CD4-positive, alpha-beta T cell (primary cell): ENCODE measurements at places on chromosomes 6 and 20. TPM values are rescaled to one million over a fixed set of nuclear protein-coding genes. Genes with fewer than 3 reads are reported as not detected.

DNA sequence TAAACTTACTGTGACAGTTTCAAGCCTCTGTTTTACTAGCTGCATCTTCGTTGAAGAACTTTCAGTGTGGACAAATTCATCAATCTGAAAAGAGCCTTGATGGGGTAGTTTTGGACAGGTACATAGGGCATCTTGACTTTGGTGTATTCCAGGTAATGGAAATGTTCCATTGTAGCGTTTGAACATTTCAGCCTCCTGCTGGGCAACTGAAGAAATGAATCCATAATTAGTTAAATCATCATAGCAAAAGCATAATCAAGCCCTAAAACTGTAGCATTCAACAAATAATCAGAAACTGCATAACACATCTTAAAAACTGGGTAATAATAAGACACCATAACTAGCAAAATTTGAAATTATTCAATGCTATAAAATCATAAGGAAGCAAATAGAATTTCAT is 86.2 kb downstream of the AHI1 start:
- no peaks in the 10 kb centered on the region for H3K4me1 ChIP-seq
- H3K27ac ChIP-seq: no peak overlapping the region
- no peaks in the 10 kb centered on the region for H3K27me3 ChIP-seq

DNA sequence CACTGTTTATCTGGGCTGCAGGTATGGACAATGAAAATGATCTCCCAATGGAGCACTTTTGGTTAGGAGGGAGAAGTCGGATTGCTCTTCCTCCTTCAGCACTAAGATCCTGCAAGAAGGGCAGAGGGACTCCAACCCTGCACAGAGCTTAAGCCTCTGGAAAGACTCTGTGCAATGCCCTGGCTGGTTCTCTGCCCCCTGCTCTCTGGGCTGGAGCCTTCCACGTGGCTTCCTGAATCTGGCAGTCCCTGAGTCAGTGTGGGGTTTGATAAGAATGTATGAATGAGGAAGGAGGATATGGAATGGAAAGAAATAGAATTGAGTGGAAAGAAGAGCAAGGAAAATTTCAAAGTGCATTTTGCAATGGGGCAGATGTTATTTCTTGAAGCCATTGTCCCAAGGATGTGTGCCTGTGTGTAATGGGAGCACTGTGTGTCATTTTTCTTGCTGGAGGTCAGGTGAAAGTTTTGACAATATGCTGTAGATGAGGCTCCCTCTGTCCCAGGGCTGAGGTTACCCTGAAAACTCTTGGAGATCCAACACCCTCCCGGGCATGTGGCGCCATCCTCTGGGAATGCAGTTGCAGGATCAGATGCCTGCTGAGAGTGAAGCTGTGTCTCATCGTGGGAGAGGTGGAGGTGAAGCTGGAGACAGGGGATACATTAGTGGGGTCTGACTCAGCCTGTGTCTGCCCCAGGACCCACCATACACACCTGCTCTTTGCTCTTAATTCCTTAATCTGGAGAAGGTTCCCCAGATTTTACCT is 16.3 kb upstream of the CST9L start:
- peaks cover 5% of the 10 kb centered on the region for H3K27me3 ChIP-seq
- H3K4me3 ChIP-seq: no peak overlapping the region
- H3K27ac ChIP-seq: no peak overlapping the region
- no peaks in the 10 kb centered on the region for H3K4me1 ChIP-seq

SRMS gene
- total RNA-seq: not detected

DNA sequence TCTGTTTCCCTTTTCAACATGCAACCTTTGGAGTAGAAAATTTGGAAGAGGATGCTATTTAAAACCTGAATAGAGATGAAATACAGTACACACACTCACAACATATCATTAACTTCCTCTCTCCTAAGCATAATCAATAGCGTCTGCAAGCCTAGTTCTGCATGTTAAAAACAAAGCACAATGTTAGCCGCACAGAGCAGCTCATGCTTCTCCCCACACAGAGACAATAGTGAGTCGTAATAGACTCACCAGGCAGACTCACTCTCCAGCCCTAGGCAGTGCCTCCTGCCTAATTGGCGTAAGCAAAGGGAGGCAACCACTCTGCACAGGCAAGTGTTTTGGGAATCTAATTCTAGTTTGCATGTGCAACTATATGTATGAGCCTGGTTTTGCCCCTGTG is 45.8 kb upstream of the ARID1B start:
- no peaks in the 10 kb centered on the region for H3K36me3 ChIP-seq
- H3K27me3 ChIP-seq: no peaks in the 10 kb centered on the region
- H3K27ac ChIP-seq: no peak overlapping the region
- no peak for DNase-seq
- no peak overlapping the region for H3K4me3 ChIP-seq

FAM229B gene
- 3.6 TPM for total RNA-seq

GRCh38 chr6:109471105-109471810 is 11.8 kb downstream of the ZBTB24 start:
- no peak for DNase-seq
- peaks cover 96% of the 10 kb centered on the region for H3K36me3 ChIP-seq
- no peak overlapping the region for H3K27ac ChIP-seq
- peaks cover 19% of the 10 kb centered on the region for H3K4me1 ChIP-seq
- no peaks in the 10 kb centered on the region for H3K27me3 ChIP-seq

KHDC1L gene
- not detected for total RNA-seq

- H3K4me1 ChIP-seq: no peaks in the 10 kb centered on the region
- DNase-seq: no peak
- H3K36me3 ChIP-seq: no peaks in the 10 kb centered on the region
- H3K27ac ChIP-seq: no peak overlapping the region
- no peak overlapping the region for H3K4me3 ChIP-seq
- no peaks in the 10 kb centered on the region for H3K27me3 ChIP-seq
Observed at GRCh38 chr6:165799391-165800153, 136.5 kb upstream of the PDE10A start.

C6orf58 gene
- not detected for total RNA-seq

TMC2 gene
- not detected for total RNA-seq

DNA sequence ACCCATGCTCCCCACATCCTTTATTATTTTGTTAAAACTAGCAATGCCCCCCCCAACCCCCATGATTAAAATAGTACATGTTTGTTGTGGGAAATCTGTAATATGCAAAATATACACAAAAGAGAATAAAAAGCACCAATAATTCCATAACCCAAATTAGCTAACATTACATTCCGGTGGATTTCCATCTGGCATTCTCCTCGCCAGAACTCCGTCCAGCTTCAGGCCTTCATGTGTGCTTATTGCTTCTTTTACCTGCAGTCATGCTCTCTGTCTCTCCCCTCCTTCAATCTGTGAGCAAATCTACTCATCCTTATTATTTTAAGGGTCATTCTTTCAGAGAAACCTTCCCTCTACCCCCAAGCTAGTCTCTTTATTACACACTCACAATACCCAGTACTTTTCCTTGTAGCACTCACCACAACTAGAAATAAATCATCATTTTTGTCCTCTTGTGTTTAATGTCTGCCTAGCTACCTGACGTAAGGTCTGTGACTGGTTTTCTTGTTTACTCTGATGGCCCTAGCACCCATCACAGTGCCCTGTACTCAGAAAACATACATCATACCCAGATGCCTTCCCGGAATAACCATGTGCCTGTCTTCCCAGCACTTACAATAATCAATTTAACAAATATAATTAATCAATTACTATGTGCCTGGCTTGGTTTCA is 25.6 kb upstream of the IER3 start:
- H3K4me1 ChIP-seq: peaks cover 39% of the 10 kb centered on the region
- H3K27ac ChIP-seq: no peak overlapping the region
- H3K4me3 ChIP-seq: no peak overlapping the region
- no peaks in the 10 kb centered on the region for H3K27me3 ChIP-seq
- H3K36me3 ChIP-seq: no peaks in the 10 kb centered on the region

LHFPL5 gene
- total RNA-seq: not detected

FRK gene
- total RNA-seq: not detected

RAET1L gene
- total RNA-seq: not detected

DNA sequence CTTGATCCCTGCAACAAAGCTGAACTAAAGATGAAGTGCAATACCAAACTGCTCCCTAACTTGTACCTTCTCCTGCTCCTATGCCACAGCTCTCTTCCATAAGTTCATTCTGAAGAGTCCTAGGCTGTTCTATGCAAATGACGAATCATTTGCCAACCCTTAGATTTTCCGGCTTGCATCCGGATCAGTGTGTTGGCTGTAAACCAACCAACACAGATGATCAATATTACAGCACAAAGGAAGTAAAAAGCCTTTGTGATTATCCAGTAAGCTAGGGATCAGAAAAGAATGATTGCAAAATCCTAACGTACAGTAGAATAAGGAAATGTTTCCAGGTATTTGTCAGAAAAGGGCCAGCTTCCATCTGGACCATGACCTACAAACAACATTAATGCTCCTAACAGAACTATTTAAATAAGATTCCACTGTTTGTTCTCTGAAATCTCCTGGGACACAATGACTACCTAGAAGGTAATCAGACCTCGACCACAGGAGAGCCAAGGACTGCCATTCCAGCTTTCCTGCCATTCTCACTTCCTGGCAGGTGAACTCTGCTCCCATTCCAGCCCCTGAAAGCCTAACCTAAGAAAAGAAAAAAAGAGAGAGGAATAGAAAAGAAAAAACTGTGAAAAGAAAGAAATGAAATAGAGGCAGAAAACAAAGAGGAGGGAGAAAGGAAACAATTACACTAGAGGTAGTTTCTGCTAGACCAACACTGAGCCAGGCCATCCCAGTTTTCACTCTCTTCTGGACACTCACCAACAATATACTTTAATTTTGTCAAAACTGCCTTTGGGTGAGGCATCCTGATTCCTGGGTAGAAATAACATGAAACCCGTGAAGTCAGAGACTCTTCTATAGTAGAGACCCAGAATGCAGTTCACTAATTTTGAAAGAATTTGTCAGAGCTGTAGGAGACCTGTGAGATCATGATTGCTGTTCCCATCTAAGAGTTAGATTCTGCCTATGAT is 19.7 kb downstream of the GMDS start:
- no peaks in the 10 kb centered on the region for H3K36me3 ChIP-seq
- H3K4me3 ChIP-seq: no peak overlapping the region
- no peaks in the 10 kb centered on the region for H3K27me3 ChIP-seq
- H3K27ac ChIP-seq: no peak overlapping the region

SLC17A2 gene
- not detected for total RNA-seq

DNA sequence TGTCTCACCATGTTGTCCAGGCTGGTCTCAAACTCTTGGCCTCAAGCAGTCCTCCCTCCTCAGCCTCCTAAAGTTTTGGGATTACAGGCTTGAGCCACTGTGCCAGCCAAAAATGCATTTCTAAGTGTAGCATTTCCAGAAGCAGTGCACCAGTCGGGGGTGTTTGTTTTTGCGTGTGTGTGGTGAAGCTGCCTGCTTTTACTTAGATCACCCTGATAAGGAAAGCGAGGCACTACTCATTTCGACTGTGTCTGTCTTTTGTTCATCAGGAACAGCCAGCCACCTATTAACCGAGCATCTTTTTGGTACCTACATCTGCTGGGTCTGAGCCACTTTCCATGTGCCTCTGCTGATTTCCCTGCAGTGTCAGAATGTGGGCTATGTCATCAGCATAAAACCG is 18.7 kb downstream of the SIRT5 start:
- H3K4me3 ChIP-seq: no peak overlapping the region
- H3K27ac ChIP-seq: no peak overlapping the region
- peaks cover 4% of the 10 kb centered on the region for H3K4me1 ChIP-seq
- H3K36me3 ChIP-seq: peaks cover 65% of the 10 kb centered on the region
- H3K27me3 ChIP-seq: no peaks in the 10 kb centered on the region

FAM50B gene
- total RNA-seq: 2.7 TPM

DNA sequence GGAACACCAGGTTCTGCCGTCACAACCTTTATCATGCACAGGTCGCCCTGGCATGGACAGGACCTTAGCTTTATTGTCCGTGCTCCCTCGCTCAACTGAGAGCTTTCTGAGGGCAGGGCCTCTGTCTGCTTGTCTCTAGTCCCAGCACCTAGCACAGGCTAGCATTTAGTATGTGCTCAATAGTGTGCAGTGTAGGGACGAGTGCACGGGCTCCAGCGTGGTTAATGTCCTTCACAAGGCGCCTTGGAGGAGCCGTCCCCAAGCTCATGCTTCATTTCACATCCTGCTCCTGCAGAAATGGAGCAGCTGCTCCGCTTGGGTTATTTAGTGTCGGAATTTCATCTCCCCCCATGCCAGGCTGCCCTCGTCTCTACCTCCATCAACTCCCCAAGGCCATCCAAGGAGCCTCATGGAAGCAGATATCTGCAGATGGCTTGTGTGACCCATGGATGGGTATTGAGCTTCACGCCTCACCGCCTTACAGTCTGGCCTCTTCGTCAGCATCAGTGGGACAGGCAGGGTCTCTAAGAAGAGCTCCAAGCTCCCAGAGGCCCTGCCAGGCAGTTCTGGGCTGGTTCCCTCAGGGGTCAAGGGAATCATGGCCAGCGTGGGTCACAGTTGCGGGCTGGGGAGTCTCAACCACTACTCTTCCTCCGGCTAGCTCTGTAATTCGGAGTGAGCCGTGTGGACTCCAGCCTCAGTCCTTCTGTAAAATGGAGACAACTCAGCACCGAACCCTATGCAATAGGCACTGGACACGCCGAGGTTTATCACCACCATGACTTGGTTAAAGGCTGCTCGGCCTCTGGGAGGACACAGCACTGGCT is 60.8 kb upstream of the APCDD1L start:
- H3K4me1 ChIP-seq: no peaks in the 10 kb centered on the region
- H3K27ac ChIP-seq: no peak overlapping the region
- H3K27me3 ChIP-seq: peaks cover 11% of the 10 kb centered on the region

DNA sequence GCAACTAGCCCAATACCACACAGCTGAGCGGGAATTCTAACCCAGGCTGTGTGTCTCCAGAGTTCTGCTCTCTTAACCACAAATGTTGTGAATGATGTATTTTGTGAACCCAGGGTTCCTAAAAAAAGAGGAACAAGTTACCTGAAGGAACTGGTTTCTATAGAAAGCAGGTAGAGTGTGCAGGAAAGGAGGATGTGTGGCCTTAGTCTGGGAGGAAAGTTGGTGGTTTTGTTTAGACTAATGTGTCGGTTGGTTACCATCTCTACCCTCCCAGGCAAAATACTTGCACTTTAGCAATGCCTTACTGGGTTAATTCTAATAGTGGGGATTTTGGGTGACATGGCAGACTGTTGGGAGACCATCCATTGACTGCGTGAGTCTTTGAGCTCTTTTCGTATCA is 143.3 kb downstream of the SCP2D1 start:
- no peaks in the 10 kb centered on the region for H3K27me3 ChIP-seq
- no peaks in the 10 kb centered on the region for H3K36me3 ChIP-seq

FOXQ1 gene
- not detected for total RNA-seq

DNA sequence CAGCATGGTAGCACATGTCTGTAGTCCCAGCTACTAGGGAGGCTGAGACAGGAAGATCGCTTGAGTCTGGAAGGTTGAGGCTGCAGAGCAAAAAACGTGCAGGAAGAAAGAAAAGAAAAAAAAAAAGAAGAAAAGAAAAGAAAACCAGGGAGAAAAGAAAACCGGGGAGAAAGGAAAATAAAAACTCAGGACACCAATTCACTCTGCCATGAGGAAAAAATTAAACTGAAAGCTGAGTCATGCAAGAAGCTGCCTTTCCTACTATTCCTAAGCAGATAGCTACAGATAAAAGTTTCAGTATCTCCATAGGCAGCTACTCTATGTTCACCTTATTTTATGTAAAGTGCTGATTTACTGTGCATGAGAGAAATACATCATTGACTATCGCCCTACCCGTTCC is 10.5 kb downstream of the PTGIS start:
- no peaks in the 10 kb centered on the region for H3K4me1 ChIP-seq
- H3K36me3 ChIP-seq: no peaks in the 10 kb centered on the region
- no peak for DNase-seq
- H3K27ac ChIP-seq: no peak overlapping the region
- peaks cover 18% of the 10 kb centered on the region for H3K27me3 ChIP-seq

GRCh38 chr6:925656-926213 is 232.8 kb upstream of the EXOC2 start:
- no peaks in the 10 kb centered on the region for H3K36me3 ChIP-seq
- no peak overlapping the region for H3K4me3 ChIP-seq
- no peak for DNase-seq
- H3K27me3 ChIP-seq: no peaks in the 10 kb centered on the region
- H3K27ac ChIP-seq: no peak overlapping the region

HRH3 gene
- not detected for total RNA-seq
